HTR-8/SVneo (cell line): ENCODE measurements at places on chromosomes 5 and 9.
A peak's percentile ranks its signal among the peaks of the same experiment; 100 is the strongest.

- DNase-seq: no peak
Measured at GRCh38 chr5:171335616-171336015, 26.6 kb downstream of the TLX3 start.

GRCh38 chr5:67490543-67491321, 294.1 kb upstream of the CD180 start:
- no peak for DNase-seq

- DNase-seq: peak; percentile 66
Measured at GRCh38 chr5:137220523-137220927, 278.6 kb downstream of the SPOCK1 start.

GRCh38 chr9:120761006-120761405, 32.2 kb downstream of the FBXW2 start:
- DNase-seq: no peak

GRCh38 chr9:110579862-110580219, 300 bp upstream of the SVEP1 start:
- DNase-seq: peak; percentile 35

GRCh38 chr9:124450241-124450924, at the start of gene ADGRD2:
TSS of gene ADGRD2 (plus strand) at chr9:124450451. CDS start at chr9:124451667, 1,216 bp downstream.
- no peak for DNase-seq

DNA sequence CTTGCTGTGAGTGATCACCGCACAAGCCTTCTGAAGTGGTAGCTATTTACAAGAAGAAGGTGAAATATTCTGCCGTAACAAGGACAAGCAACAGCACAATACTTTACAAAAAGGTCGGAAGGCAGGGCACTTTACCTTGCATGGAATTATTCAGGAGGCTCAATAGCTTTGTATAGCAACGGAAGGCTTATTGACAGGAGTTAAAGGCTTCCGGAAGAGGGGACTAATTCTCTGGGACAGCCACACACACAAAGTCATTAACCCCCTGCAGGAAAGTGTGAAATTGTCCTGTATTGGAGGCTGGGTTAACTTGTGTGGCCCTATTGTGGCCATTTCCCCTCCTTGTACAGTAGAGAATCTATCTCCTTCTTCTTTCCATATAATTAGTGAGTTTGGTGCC, 199.3 kb upstream of the SEMA6A start:
- DNase-seq: no peak

DNA sequence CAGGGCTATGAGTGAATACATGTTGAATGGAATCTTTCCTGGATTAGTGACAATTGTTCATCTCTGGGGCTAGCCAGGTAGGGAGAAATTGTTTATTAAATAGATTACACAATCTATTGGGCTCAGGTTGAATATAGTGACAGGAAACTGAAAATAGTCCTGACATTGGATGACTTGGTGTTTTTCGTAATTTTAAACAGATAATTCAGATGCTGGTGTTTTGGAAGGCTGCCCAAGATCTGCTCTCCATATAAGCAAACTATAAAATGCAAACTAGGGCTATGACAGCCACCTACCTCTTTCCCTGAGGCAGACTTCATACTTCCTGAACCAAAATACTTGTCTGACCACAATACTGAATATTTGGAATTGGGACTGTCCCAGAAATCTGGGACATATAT, 99.1 kb downstream of the ENC1 start:
- DNase-seq: no peak
